Hematopoietic multipotent progenitor cell (in vitro differentiated cells): ENCODE measurements at places on chromosomes 7 and 10. TPM values are rescaled to one million over a fixed set of nuclear protein-coding genes. Genes with fewer than 3 reads are reported as not detected.

DNA sequence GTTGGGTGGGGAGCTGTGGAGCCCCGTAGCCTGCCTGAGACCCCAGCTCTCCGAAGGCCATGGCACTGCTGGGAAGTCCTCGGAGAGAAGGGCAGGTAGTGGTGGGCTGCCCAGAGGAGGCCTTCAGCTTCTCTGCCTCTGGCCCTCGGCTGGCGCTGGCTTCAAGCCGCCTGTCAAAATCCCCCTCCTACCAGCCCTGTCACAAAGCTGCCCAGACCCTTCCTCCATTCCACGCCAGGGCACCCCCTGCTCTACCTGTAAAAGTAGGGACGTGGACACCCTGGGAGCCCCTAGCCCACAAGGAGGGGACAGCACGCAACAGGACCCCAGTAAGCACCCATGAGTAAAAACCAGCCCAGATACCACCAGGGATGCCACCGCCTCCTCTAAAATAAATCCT, 31.6 kb downstream of the MAD1L1 start:
- no peak for DNase-seq

DNA sequence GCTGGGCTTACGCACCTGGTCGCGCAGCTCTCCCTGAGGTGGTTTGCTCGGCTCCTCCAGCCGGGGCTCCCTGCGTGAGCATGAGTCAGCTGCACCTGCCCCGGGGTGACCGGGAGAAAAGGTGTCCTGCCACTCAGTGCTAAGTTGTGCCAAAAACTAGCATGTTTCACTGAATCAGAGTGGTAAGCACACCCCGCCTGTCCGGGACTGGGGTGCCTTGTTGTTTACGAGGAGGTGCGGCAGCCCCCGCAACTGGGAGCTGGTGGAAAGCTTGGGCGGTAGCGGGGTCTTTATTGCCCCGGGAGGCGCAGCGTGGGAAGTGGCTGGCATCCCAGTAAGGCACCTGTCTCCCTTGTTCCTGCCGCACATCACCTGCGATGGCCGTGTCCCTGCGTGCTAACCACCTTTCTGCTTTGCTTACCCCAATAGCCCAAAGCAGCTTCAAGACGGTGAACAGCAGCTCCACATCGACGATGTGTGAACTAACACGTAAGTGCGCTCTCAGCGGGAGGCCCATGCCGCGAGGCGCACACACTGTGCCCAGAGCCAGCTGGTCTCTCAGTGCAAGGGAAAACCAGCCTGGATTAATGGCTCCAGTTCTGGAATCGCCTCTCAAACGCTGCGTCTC, 506.6 kb upstream of the FOXK1 start:
- no peak for DNase-seq

DNA sequence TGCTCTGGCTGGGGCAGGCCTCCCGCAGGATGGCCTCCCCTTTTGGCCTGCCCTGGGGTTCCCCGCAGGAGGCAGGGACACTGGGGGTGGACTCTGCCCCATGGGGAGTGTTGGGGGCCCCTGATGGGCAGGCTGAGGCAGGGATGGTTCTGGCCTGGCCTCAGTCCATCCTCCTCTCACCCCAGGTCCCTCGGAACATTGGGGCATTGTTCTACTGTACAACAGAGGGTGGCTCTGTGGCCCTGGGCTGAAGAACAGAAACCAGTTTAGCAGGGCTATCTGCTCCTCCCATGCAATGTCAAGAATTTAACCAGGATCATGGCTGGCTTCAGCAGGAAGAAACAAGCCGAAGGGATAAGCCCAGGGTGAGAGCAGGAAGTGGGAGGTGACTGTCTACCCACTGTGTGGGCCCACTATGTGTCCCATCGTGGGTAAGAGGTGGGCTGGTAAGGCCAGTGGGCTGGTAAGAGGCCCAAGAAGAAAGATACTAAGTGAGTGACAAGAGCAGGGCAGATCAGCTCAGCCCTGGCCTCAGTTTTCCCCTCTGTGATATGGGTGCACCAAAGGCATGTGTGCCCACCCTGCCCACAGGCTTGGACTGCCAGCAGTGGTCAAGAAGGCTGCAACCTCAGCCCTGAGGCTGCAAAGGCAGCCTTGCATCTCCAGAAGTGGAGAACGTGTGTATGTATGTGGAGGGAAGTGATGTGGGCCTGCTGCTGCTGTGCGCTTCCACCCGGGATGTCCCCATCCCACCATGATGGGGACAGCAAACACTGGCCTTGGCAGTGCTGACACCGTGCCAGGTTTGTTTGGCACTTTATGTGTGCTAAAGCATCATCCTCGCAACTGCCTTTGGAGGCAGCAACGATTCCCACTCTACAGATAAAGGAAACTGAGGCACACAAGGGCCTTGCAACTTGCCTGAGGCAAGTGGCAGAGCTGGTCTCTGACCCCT, 138.9 kb downstream of the SH3PXD2A start:
- no peak for DNase-seq

DNA sequence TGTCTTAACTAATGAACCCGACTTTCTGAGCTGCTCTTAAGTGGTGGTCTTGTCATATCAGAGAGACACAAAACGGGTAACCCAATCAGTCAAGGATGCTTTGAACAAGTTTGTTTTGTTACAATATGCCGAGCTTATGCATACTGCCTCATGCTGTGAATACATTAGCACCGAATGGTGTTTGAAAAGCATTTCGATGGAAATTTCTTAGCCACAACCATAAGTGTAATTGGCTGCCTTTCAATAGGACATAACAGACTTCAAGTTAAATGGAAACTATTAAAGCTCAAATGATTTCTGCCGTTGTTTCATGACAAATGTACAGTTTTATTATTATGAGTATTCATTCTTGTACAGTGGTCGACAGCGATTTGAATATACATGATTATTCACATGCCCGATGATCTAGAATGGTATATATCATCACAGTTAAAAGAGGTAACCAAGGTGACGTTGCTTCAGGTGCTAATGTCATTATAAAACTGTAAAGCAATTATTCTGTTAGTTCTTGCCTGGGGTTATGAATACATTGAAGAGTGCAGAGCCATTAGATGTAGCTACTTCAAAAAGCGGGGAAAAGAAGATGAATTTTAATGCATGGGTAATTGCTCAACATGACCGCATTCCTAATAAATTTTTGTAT, 118.8 kb downstream of the EBF3 start:
- DNase-seq, result no peak

DNA sequence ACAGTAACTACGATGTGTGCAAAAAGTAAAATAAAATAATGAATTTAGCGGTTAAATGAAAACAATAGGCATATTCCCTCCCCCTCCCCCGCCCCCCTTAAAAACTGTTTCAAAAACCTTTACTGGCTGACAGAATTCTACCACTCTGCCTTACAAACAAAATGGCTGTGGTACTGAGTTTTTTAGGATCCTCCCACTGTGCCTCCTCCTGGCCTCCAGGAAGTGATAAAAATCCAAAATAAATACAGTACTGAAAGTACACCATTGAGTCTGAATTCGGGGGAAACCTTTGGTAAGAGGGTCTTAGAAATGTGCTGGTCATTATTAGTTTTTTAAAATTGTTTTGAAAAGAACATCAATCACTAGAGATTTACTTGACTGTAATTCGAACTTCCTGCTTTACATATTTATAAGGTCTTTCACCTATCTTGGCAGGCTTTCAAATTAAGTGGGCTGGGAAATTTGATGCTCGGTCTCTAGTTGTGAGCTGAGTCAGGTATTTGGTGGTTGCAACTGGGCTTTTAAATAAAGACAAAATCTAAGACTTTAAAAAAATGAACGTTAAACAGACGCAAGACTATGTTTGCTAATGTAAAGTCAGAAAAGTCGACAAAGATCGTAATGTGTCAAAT, 32.5 kb upstream of the EPC1 start:
- DNase-seq, result peak; percentile 55

- no peak for DNase-seq
Measured at GRCh38 chr10:68171539-68172080, 60.3 kb downstream of the ATOH7 start.

DNA sequence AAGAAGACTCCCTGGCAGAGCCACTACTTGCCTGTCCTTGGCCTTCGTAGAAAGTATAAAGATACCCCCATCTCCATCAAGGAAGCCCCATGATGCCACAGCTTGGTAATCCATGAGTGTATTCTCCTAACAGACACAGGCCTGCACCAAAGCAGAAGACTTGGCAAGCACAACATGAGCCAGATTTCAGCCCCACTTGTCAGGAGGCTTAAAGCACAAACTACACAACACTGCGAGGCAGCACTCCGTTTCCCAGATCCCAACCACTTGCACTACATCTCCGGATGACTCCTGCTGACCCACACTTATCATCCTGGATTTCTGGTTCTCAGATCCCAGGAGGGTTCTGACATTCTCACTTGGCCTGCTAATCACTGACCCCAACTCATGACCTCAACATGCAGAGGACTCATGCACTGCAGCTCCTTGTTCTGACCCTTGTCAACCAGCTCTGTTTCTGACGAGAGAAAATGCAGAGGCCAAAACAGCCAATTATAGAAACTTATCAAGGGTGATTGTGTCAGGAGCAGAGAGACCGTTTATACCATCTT, 100.8 kb downstream of the RELN start:
- no peak for DNase-seq

DNA sequence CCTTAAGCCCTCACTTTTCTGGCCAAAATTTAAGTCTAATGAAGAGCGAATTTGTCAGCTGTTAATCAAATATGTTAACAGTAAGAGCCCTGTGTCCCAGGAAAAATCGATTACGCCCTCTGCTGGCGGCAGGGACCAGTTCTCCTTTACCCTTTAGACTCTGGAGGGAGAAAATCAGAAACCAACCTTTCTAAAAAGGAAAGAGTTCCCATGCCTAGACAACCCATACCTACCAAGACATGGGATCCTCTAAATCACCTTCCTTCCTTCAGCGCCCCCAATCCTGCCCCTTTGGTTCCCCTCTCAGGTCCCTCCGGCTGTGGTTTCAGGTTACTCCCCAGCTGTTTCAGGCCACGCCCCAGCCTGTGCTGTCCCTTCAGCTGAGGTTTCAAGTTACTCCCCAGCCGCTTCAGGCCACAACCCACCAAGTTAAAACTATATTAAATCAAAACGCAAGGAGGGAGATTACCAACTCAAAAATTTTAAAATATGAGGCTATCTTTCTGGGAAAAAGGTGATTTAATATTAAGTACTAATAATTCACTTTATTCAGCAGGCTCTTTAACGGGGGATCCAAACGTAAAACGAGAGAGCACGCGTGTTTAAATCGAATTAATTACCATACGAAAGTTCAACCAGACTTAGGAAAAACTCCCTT, 1.4 kb upstream of the AKR1B15 start:
- DNase-seq, result peak; percentile 72

GPR37 gene
- under 0.01 TPM for total RNA-seq

CYP3A4 gene
- not detected for total RNA-seq

DNA sequence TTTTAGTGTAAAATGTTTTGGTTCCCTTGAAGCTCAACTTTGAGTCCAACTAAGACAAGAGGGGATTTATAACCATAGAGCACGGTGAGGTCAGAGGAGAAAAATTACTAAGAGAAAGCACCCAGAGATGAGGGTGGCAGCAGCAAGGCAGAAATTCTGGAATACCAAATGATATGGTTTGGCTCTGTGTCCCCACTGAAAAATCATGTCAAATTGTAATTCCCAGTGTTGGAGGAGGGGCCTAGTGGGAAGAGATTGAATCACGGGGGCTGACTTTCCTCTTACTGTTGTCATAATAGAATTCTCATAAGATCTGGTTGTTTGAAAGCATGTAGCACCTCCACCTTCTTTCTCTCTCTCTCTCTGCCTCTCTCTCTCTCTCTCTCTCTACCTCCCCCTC, 19.4 kb upstream of the AKR1C1 start:
- no peak for DNase-seq

PKD1L1 gene
- total RNA-seq, result under 0.01 TPM

OR2AE1 gene
- 0.27 TPM for total RNA-seq

DNA sequence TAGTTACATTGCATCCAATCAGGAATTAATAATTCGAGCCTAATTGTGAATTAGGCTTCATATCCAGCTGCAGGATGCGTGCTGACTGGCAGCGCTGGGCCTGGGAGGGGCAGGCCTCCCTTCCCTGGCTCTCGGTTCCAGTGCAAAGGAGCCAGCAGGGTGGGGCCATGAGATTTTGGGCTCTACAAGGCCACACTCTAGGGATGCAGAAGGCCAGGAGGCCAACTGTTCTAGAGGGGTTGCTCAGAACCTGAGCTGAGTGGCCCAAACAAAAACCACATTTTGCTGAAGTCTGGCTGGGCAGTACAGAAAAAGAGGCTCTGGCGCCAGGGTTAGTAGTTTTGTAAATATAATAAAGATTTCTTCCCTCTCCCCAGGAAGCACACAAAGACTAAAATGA, 72.3 kb downstream of the CLEC2L start:
- DNase-seq, result no peak

GRCh38 chr7:23520582-23520981, 11.2 kb downstream of the TRA2A start:
- no peak for DNase-seq

GRCh38 chr10:42956045-42956444, 120.8 kb upstream of the RET start:
- no peak for DNase-seq

SLC26A4 gene
- total RNA-seq, result 0.27 TPM

VPS41 gene
- total RNA-seq, result 25.0 TPM

GTPBP4 gene
- total RNA-seq, result 15.9 TPM

MMRN2 gene
- total RNA-seq, result 0.27 TPM

- DNase-seq, result peak; percentile 43
Measured at GRCh38 chr10:116385994-116386809, 41.4 kb upstream of the PNLIPRP3 start.

DNA sequence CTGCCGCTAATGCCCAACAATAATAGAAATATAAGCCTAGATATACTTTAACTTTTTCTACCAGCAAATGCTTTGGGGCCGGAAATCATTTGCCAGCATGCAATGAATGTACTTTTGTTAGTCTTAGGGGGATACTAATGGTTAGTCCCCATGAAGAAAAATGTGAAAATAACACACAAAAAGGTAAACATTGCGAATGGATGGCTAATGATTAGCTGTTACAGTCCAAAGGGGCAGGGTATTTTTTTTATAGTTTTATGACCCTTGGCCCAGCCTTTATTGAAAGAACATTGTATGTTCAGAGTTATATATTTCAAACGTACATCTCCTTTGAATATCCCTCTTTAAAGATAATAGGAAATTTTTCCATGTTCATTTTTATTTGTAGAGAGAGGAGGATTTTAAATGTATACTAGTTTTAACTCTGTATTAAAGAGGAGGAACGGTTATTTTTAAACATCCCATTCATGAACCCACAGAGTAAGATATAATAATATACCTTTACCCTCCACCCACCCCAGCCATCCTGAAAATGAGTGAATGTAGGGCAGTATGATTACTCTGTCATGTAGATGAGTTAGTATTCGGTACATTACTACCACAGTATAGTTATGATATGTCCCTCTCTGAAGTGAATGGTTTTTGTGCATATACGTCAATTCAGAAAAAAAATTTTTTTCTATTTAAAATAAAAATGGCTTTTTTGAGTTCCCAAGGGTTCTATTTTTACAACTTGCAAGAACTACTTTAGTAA, 63.6 kb downstream of the ARID5B start:
- no peak for DNase-seq
